Activated T-cell treated with anti-CD3 and anti-CD28 coated beads for 4 hours (primary cell): ENCODE measurements at places on chromosomes 11 and 22.

DNA sequence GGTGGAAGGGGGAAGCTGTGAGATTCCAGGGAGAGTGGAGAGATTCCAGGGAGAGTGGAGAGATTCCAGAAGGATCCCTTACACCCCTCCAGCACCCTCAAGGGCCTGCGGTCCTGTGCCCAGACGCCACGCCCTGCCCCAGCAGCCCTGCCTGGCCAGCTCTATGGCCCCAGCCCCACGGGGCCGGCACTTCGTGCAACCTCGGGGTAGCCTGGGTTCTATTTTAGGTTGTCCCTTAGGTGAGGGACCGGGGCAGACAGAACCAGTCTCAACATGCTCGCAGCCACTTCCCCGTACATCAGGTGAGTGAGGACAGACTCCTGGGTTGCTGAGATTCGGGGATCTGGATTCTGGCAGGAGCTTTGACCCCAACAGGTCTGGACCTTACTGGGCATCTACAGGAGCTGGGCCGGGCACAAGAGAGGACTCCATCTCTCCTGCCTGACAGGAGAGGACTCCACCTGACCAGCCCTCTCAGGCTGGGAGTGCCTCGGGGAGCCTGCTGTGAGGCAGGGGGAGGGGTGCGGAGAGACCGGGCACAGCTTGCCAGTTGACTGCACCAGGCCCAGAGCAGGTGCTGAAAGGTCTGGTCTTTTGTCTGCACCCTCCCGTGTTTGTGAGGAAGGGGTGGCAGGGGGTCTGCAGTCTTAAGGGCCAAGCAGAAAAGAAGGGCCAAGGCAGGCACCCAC, 8.5 kb upstream of the ADORA2A start:
- no peak for DNase-seq

DNA sequence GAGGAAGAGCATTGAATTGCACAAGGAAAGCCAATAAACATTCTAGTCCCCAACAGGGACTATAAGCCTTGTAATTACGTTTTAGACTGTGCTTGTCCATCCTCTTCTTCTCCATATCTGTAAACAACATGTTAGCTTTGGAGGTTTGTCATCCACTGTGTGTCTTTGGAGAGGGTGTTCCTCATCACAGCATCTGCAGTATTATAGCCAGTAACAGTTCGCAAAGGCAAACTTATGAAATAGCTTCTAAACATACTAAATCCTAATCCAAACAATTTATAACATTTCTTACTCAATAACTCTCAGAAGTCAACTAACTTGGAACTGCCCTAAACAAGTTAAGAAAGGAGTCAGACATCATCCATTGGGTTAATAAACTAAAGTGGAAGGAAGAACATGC, 10.3 kb upstream of the BDNF start:
- DNase-seq: no peak

- DNase-seq: no peak
These were observed 6.6 kb upstream of the KLHL35 start for GRCh38 chr11:75439495-75440120.

DNA sequence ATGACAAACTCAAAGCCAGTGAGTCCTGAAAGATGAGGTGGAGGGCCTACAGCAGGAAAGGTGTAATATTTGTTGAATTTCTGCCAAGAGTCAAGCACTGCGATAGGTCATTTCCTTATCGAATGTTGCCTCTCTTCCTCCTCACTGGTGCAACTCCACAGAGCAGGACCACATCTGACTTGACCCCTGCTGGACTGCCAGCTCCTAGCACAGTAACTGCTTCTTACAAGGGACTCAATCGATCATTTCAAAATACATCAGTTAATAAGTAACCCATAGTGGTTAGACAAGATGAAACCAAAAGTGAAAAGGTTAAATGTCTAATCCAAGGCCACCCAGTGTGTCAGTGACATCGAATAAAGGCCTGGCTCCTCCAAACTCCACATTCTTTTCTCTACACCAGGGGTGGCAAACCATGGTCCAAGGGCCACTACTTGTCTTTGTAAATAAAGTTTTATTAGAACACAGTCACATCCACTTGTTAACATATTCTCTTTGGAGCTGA, 98.5 kb upstream of the CSNK2A3 start:
- DNase-seq: no peak

- no peak for DNase-seq
These were observed 38.7 kb downstream of the MRTFA start for GRCh38 chr22:40597526-40598430.

DNA sequence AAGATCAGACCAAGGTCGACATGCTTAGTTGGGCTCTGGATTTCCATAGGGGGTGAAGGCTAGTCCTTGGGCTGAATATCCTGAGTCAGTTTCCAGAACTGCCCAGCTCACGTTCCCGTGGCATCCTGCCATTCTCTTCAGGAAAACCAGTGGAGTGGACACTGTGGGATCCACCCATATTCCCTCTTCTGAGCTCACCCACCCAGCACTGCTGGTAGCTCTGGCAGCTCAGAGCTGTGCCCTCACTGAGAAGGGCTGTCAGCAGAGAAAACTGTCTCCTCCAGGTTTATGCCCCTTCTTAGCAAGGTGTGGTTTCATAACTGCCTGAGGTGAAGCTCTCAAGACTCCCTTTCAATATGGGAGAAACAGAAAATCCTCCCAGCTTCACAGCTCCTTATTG, 111.7 kb downstream of the GGTLC2 start:
- DNase-seq: no peak

DNA sequence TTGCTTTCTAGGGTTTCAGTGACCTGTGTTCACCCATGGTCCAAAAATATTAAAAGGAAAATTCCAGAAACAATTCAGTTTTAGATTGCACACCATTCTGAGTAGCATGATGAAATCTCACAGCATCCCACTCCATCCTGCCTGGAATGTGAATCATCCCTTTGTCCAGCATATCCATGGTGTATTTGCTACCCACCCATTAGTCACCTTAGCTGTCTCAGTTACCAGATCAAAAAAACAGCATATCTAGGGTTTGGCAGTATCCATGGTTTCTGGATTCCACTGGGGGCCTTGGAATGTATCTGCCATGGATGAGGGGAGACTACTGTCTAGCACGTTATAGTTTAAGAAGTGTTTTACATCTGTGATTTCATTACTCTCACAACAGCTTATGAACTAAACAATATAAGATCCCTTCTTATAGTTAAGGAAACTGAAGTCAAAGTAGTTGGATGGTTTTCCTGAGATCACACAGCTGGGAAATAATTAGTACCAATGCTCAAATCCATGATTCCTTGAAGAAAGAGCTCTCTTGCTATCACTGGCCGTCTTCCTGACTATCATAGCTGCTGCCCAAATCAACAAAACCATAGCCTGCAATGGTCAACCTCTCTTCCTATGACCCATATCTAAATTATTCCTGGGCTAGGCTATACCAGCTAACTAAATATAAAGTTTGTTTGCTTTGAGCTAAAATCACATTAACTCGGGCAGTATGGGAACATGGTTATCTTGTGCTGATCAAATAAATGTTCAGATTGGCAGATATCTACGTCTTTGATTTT, 122.6 kb downstream of the MICAL2 start:
- DNase-seq: no peak

DNA sequence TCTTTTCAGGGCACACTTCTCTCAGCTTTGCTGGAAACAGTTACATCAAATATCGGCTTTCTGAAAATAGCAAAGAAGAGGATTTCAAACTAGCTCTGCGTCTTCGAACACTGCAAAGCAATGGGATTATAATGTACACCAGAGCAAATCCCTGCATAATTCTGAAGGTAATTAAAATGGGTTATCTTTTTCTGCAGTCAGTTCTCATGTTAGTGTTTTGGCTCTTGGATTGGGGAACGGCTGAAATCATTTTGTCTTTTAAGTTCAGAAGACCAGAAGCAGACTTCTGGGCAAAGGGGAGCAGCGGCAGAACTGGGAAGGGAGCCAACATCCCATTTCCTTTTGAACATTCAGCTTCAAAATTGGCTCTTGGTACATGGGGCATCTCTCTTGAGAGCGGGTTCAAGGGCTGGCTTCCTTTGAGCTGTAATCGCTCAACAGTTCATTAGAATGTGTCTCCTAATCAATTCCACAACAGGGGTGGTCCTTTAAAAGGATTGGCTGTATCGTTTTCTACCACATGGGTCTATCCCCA, 110.2 kb upstream of the MTNR1B start:
- no peak for DNase-seq

DNA sequence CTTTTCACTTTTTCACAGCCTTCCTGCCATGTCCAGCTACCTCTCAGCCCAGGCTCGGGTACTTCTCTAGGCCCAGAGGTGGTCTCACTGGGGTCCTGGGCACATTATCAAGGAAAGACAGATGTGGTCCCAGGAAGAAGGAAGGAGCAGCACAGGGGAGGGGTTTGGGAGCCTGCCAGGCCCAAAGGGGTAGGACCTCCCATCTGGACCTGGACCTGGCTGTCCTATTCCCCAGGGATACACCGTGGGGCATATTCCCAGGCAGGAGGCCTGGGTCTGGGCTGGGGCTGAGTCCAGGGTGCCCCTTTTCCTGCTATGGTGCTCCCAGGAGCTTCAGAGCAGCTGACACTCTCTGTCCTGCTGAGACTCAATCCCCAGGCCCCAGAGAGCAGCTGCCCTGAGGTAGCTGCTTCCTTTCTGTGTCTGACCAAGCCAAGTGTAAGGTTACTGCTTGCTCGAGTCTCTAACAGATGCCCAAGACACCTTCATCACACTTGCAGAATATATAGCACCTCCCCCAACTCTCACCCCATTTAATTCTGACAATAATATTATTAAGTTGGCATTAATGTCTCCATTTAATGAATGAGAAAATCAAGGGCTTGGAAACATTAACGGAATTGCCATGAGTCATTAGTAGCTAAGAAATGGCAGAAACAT, 232.0 kb downstream of the BUD13 start:
- no peak for DNase-seq

DNA sequence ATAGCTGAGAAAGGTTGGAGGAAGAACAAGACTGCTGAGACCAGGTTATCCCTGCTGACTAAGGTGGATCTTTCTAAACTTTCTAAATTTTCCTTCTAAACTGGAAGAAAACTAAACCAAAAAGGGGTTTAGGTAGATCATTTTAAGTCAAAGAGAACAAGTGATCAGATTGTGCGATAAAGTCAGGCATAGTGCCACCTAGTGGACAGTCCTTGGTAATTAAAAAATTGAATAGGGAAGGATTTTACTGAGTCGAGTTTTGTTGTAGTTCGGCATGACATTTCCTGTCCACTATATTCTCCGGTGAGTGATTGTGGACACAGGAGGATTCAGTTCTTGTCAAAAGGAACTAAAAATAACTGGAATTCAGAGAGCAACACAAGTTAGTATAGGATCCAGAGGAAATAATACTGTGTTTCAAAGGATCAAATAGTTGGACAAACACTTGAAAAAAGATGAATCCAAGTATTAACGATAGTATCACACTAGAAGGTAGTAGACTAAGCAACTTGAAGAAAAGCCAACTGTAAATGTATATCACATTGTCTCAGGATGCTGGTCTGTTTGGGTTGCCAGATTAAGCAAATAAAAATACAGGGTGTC, 1236.4 kb downstream of the FAM181B start:
- DNase-seq: no peak

- no peak for DNase-seq
These were observed 33.5 kb downstream of the MYO18B start for GRCh38 chr22:25775531-25775930.

GRCh38 chr22:48804811-48805301, 1022.8 kb downstream of the BRD1 start:
- DNase-seq: no peak

GRCh38 chr11:75777461-75778110, 9.0 kb downstream of the DGAT2 start:
- no peak for DNase-seq

DNA sequence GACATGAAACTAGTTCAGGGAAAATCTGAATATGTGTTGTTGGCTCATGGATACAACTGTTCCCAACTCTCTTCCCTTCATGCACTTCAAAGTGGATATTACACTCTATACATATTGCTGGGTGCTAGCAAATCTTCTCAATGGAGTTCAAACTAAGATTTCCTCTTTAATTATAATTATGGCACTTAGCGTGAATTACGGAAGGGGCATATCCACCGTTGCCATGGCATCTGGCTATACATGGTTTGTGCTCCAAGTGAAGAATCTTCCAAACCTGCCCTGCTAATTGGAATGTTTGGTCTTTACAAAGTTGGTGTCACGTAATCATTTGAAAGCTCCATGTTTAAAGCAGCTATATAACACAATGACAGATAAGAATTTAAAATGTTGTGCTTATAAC, 5.6 kb downstream of the MPPED2 start:
- no peak for DNase-seq

DNA sequence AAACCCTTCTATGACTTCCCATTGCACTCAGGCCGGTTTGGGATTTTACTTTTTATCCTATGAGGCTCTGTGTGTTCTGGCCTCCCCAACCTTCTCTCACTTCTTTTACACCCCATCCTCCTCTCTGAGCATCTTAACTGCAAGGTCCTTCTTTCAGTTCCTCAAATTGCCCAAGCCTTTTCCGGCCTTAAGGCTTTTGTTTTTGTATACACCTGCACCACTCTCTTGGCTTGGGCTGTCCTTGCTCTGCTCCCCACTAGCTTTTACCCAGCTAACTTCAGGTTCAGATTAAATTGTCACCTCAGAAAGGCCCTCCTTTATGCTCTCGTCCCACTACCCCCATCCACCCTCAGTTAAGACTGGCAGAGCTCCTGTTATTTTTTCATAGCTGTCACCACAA, 55.5 kb downstream of the FAM83F start:
- no peak for DNase-seq
